ENCODE measurements at places on chromosomes 2 and 18.

GRCh38 chr2:226796840-226797288 is 2.8 kb downstream of the IRS1 start:
- DNase-seq = no peak

- DNase-seq = no peak
Observed at GRCh38 chr18:5973099-5973498, 77.8 kb upstream of the TMEM200C start.

GRCh38 chr18:56443166-56443907 is 195.1 kb downstream of the TXNL1 start:
- DNase-seq = no peak

DNA sequence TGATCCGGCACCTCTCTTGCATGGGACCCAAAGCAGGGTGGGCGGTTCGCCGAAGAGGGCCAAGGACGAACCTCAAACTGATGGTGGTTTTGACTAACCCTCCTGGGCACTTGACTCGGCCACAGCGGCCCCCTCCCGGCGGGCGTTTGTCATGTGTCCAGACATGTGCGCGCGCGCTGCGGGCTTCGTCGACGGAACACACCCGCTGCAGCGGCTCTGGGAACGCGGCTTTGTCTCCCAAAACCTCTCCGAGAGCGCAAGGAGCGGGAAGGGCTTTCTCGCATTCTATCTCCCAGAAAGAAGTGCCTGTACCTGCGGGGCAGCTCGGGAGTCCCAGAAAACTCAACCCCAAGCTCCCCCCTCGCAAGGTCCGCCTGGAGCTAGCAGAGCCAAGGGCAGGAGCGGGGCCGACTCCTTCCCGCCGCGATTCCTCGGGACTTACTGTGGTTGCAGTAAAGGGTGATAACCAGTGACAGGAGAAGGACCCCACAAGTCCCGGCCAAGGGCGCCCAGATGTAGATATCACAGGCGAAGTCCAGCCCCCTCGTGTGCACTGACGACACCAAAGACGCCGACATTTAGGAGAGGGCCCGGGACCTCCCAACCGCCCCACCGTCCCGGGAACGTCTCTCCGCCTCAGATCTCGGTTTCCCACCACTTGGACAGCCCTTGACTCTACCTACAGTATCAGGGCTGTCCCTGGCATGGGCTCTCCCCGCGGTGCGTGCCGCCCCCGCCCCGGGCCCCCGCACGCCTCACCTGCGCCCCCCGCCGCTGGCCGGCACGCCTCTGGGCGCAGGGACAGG is 1.6 kb downstream of the CD8A start:
- DNase-seq = no peak

- DNase-seq = no peak
Observed at GRCh38 chr2:31828891-31829290, 181.9 kb downstream of the MEMO1 start.

DNA sequence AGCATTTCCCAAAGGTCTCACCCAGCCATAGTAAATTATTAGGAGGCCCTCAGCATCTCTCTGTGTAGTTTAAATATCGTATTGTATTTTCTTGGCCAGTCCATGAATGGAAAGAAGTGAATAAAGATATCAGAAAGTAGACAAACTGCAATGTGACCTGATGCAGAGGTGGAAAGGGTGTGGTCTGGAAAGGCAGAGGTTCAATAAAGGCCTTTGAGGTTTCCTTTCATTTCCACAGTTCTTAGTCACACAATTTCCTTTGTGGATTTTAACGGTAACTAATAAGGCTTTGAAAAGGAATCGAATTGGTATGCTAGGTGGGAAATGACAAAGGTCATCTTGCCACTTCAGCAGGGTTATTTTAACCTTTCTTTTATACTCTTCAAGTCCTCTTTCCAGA is 20.1 kb upstream of the WIPF1 start:
- DNase-seq = no peak

GRCh38 chr2:66569974-66570373 is 135.0 kb downstream of the MEIS1 start:
- DNase-seq = no peak

DNA sequence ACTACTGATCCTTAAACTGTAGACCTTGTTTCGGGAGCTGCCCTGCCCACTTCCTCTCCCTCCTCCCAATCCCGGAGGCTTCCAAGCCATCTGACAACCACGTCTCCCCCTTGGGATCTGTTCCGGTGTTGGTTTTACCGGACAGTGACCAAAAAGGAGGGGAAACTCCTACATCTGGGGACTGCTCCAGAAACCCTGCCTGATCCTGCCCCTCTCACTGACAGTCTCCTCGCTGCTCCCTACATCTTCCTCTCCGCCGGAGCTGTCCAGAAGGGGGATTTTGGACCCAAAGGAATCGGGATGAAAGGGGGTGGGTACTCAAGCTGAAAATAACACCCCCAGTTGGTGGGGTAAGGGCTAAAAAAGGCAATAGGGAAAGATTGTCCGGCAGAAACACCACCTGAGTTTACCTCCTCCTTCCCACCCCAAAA is 1.5 kb downstream of the INO80D start:
- peak; percentile 14 for DNase-seq

DNA sequence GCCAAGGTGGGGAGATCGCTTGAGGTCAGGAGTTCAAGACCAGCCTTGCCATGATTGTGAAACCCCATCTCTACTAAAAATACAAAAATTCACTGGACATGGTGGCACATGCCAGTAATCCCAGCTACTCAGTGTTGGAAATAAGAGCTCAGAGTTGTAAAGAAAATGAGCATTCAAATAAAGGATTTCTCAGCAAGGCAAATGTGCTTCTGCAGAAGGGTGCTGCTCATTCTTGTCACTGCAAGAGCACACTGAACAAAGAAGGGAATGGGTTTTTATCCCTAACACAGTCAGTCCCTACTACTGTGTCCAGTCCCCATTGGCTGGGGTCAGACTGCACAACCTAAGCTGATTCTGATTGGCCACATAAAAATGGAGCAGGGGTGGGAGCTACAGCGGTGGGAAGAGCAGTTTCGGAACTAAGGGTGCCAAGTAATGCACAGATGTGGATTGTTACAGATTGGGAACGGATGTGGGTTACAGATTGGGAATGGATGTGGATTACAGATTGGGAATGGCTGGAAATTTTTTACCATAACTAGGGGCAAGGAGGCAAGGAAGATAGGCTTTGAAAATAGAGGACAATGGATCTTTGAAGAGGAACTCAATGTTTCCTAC is 31.1 kb upstream of the TRAPPC8 start:
- DNase-seq = no peak

GRCh38 chr2:68943581-68944568 is 8.8 kb downstream of the GKN2 start:
- DNase-seq = peak; percentile 24

DNA sequence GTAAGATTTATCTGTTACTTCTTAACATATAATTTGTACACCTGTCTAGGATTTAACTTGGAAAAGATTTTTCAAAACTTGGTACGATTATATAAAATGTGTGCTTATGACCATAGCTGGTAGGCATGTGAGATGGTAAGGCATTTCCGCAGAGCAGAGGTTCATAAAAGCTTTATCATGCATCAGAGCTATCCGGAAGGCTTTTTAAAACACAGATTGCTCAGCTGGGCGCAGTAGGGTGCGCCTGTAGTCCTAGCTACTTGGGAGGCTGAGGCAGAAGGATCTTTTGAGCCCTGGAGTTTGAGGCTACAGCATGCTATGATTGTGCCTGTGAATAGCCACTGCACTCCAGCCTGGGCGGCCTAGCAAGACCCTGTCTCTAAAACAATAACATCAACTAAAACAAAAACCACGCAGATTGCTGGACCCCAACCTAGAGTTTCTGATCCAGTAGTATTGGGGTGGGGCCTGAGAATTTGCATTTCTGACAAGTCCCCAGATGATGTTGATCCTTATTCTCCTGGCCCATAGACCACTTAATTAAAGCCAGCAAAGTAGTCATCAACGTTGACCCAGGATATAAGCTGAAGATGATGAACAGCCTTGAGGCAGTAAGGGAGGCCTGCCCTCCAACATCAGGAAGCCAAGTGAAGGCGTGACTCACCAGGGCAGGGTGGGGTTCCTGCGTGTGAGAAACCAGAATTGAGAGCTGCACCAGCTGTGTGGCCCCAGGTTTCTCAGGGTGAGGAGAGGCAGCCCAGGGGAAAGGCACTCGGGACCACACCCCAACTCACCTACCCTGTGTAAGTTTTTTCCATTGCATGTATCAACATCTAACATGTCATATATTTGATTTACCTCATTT is 21.6 kb upstream of the SLC20A1 start:
- DNase-seq = peak; percentile 80

DNA sequence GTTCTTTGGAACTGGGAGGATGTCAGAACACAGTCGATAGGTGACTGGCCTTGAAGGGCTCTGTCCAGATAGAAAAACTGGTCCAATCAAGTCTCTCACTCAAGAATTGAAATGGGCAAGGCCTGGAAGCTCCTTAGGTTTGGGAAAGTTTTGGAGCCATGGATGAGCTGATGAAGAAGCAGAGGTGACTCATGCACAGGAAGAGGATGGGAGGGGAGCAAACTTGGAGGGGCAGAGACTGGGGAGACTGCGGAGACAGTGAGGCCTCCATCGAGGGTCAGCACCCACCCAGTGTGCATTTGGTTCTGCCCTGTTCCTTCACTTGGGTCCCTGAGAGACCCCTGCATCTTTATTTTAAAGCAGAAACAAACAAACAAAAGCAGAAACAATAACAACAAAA is 41.1 kb downstream of the SOWAHC start:
- DNase-seq = no peak

GRCh38 chr2:26759845-26760244 is 4.2 kb upstream of the SLC35F6 start:
- no peak for DNase-seq

GRCh38 chr2:233688341-233688740 is 4.3 kb upstream of the UGT1A6 start:
- no peak for DNase-seq

GRCh38 chr2:207337234-207338219 is 171.8 kb upstream of the KLF7 start:
- no peak for DNase-seq

- no peak for DNase-seq
Observed at GRCh38 chr2:5569256-5569655, 122.9 kb upstream of the SOX11 start.

GRCh38 chr2:9167718-9168657 is 38.6 kb upstream of the ASAP2 start:
- DNase-seq = no peak

DNA sequence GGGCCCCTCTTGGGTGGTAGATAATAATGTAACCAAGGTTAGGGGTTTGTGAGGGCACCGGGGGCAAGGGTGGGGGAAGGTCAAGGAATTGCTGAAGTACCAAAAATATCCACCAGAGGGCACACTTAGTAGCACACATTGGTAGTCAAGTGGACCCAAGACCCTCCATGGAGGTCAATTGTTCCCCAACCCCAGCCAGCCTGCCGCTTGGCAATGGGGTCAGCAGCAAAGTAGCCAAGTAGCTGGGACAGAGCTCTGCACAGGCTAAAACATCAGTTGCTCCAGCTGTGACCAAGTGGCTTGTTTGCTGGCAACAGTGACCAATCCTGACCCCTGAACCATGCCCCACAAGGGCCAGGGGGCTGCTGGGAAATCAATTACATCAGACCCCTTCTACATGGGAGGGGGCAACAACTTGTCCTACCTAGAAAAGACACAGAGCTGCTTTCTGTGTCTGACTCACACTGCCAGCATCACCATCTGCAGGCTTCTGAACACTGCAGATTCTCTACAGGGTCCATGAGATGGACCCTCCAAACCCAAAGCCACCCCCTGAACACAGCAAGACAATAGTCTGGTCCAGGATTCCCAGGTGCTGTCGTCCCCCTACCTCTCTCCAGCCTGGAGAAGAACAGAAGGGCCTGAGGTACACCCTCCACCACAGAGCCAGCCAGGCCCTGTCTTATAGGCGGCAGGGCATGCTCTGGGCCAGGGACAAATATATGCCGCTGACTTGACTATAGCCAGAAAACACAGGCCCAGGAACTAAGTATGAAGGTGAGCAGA is 76.0 kb downstream of the EMX1 start:
- DNase-seq = peak; percentile 16

- DNase-seq = no peak
Observed at GRCh38 chr2:15993232-15993610, 52.9 kb downstream of the MYCN start.

- no peak for DNase-seq
Observed at GRCh38 chr2:229130522-229130921, 140.6 kb downstream of the PID1 start.

- DNase-seq = no peak
Observed at GRCh38 chr18:5173646-5174045, 23.4 kb downstream of the AKAIN1 start.

- no peak for DNase-seq
Observed at GRCh38 chr2:147483911-147484310, 360.9 kb upstream of the ACVR2A start.

DNA sequence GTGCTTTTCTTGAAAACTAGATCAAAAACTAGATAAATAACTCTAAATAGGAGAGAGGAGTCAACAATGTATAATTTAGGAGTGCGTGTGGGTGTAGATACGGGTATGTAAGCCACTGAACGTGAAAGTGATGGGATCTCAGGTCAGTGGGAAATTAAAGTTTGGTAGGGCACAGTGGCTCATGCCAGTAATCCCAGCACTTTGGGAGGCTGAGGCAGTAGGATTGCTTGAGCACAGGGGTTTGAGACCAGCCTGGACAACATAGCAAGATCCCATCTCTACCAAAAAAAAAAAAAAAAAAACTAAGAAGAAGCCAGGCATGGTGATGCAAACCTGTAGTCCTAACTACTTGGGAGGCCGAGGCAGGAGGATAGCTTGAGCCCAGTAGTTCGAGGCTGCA is 247.1 kb downstream of the ANAPC1 start:
- no peak for DNase-seq

GRCh38 chr2:228786901-228787300 is 484.2 kb downstream of the PID1 start:
- DNase-seq = no peak

DNA sequence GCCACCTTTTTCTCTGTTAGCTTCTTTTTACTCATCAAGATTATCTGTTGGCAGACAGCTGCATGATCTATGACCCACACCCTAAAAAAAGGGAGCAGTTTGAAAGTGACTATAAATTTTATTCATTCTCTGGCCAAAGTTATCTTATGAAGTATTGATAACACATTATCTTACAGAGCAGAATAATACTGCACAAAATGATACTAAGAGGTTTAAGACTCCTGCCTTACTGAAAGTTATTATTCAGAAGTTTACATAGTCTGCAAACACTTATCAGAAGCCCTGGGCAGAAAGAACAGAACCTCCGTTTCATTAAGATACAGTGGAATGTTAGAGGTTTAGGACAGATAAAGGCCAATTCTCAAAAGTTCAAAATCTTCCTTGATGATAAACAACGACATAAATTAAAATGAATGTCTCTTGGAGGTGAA is 78.2 kb downstream of the ZEB2 start:
- DNase-seq = no peak

GRCh38 chr18:6810191-6810590 is 80.7 kb downstream of the ARHGAP28 start:
- no peak for DNase-seq
